ENCODE measurements at places on chromosomes 12 and 14.

DNA sequence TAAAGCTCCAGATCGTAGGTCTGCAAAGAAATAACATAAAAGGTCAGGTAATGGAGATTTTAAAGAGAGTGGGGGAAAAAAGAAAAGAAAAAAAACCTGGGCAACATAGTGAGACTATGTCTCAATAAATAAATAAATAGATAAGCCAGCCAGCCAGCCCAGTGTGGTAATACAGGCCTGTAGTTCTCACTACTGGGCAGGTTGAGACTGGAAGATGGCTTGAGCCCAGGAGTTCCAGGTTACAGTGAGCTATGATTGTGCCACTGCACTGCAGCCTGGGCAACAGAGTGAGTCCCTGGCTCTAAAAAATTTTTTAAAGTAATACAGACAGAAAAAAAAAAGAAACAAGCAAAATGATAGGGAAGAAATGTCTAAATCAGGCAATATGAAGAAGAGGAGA is 43.2 kb upstream of the BBS10 start:
- no peak for DNase-seq

DNA sequence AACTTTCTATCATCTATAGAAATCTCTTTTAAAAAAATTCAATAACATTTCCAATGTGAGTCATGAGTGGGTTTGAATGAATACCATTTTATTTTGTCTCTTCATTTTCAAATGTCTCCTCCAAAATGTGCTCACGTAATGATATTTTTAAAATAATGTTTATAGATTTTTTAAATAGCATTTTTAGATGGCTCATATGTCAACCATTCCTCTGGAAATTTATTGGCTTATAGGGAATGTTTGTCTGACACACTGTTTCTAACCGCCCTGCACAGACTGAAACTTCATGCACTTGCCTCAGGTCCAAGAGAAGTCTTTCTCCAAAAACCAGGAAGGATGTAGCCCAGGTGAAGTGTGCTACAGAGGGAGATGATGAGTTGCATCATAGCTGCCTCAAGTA is 88.8 kb upstream of the PLEKHG7 start:
- DNase-seq: no peak

- no peak for DNase-seq
Measured at GRCh38 chr14:89418976-89419375, 1.9 kb upstream of the FOXN3 start.

- DNase-seq: no peak
Measured at GRCh38 chr12:105076098-105076497, 8.2 kb downstream of the ALDH1L2 start.

- no peak for DNase-seq
Measured at GRCh38 chr12:56348776-56349175, 10.1 kb downstream of the IL23A start.

DNA sequence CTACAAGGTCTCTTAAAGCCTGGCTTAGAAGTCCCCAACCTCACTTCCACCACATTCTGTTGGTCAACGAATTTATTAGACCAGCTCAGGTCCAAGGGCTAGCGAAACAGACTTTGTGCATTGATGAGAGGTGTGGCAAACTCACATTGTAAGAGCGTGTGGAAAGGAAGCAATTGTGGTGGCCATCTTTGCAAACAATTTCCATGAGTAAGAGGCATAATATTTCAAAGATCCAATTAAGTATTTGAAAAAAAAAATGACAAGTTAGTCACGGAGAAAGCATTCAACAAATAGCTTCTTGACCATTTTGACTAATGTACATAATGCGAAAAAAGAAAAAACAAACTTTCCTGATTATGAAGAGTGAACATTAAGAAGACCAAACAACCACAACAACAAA is 7.4 kb downstream of the NR1H4 start:
- DNase-seq: no peak

Data from effector CD4-positive, alpha-beta T cell (primary cell).